NCI-H1694 treated with DMSO at 0.1 percent for 48 hours (cell line): ENCODE measurements at places on chromosomes 3 and 15.

DNA sequence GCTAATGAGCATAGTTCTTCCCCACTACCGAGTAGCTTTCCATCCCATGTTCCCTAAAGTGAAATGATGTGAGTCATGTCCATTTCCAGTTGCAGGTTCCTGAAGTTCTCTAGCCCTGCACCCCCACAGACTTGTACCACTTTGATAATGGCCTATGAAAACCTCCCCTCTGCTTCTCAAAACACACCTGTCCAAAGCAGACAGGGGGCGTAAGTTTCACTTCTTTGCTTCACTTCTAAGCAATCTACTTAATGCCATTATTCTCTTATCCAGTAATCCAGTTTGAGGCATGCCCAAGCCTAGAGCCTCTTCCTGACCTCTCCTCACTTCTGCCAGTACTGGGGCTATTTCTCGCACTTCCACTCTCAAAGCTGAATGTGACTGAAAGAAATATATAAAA is 305.1 kb downstream of the IGSF11 start:
- DNase-seq, result no peak

GRCh38 chr3:38005076-38006020 is 14.8 kb downstream of the VILL start:
- DNase-seq, result no peak

DNA sequence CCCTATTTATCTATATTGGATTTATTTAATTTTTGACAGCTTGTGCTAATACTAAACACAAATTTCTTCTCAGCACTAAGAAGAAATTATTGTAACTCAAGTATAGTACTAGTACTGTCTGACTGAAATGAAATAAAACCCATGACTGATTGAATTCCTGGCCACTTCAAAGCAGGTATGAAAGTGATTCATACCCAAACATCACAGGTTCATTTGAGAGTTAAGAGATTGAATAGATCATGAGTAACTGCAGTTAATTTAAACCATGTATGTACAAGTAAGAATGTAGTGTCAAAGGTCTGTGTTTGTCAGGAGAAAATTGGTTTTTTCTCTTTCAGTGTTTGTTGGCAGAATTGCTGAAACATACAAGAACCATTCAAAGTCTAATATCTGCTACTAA is 332.0 kb upstream of the GRM7 start:
- no peak for DNase-seq

DNA sequence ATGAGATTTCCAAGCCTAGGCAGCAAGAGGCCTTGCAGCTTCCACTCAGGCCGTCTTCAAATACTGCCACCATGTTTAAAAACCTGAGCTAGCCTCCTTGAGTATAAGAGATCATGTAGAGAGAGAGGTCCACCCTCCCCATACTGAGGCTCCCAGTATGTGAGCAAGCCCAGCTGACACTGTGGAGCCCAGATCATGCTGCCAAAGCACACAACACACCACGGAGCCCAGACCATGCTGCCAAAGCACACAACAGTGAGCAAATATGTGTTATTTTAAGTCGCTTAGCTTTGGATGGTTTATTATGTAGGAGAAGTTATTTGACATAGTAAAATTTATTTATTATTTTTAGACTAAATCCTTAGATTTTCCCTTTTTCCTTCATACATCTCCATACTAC is 333.7 kb downstream of the CTNNB1 start:
- no peak for DNase-seq

- no peak for DNase-seq
Observed at GRCh38 chr3:153752405-153753027, 368.7 kb upstream of the ARHGEF26 start.

- DNase-seq, result peak; percentile 20
Observed at GRCh38 chr3:53795789-53796560, 50.2 kb downstream of the CHDH start.

GRCh38 chr3:29668728-29669127 is 387.9 kb downstream of the RBMS3 start:
- no peak for DNase-seq

DNA sequence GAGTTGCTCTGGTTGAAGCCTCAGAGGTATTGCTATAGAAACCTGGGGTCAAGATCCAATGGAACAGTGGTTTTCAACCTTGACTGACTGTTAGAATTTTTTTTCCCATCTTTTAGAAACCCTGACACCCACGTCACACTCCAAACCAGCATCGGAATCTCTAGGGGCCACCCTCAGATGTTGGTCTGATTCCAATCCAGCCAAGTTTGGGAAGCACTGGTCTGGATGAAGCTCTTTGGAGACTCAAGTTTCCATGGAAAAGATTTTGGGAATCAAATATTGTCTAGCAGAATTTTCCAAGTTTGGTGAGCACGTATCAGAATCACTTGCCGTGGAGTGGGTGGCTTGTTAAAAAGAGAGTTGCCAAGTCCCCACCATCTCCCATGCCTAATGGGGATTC is 103.8 kb downstream of the THSD4 start:
- no peak for DNase-seq

- no peak for DNase-seq
Observed at GRCh38 chr3:55204417-55204816, 276.6 kb upstream of the LRTM1 start.

GRCh38 chr3:78183906-78184599 is 1144.2 kb downstream of the ROBO2 start:
- no peak for DNase-seq
